ENCODE measurements at places on chromosomes 13 and 19. TPM values are rescaled to one million over a fixed set of nuclear protein-coding genes. Genes with fewer than 3 reads are reported as not detected.

Gene EDNRB
- total RNA-seq = not detected

GRCh38 chr19:21084343-21084742, 2.3 kb downstream of the ZNF714 start:
- peaks cover 57% of the 10 kb centered on the region for H3K36me3 ChIP-seq
- H3K4me1 ChIP-seq = peaks cover 12% of the 10 kb centered on the region
- H3K4me3 ChIP-seq = no peak overlapping the region
- no peak for DNase-seq

Gene PSG5
- total RNA-seq = not detected

- H3K4me3 ChIP-seq = no peak overlapping the region
- no peaks in the 10 kb centered on the region for H3K27me3 ChIP-seq
- no peak for DNase-seq
- H3K4me1 ChIP-seq = peaks cover 3% of the 10 kb centered on the region
- H3K36me3 ChIP-seq = no peaks in the 10 kb centered on the region
These were observed 304.4 kb downstream of the DCT start for GRCh38 chr13:94175076-94175475.

- DNase-seq = no peak
- no peaks in the 10 kb centered on the region for H3K36me3 ChIP-seq
- H3K27me3 ChIP-seq = no peaks in the 10 kb centered on the region
- H3K4me3 ChIP-seq = no peak overlapping the region
- H3K4me1 ChIP-seq = no peaks in the 10 kb centered on the region
These were observed 101.7 kb downstream of the MIPEP start for GRCh38 chr13:23787464-23787863.

DNA sequence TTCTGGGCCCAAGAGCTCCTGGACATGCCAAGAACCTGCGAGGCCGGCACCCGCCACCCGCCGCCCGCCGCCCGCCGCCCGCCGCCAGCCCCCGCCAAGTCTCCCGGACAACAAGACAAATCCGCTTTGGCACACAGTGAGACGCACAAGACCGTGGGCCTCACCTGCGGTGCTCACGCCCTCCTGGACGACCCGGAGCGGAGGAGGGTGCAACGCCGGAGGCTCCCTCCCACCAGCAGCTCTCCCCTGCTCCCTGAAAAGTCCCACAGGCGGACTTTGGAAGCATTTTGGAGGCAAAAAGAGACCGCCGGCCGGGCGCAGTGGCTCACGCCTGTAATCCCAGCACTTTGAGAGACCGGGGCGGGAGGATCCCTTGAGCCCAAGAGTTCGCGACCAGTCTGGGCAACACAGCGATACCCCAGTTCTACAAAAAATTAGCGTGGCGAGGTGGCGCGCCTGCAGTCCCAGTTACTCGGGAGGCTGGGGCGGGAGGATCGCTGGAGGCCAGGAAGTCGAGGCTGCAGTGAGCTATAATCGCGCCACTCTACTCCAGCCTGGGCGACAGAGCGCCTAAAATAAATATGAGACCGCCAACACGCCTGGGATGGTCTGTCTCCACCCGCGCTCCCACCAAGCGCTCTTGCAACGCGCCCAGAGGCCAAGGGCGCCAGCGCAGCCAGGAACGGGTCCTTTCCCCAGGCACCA, 783 bp downstream of the RHPN2 start:
- H3K4me3 ChIP-seq = peak overlapping the region; percentile 68
- H3K4me1 ChIP-seq = no peaks in the 10 kb centered on the region
- H3K27me3 ChIP-seq = peaks cover 30% of the 10 kb centered on the region

Gene RNF17
- total RNA-seq = not detected

GRCh38 chr19:990119-990571, 6.0 kb downstream of the WDR18 start:
- H3K4me3 ChIP-seq = no peak overlapping the region
- DNase-seq = no peak
- H3K27ac ChIP-seq = no peak overlapping the region
- H3K4me1 ChIP-seq = peaks cover 4% of the 10 kb centered on the region

GRCh38 chr13:37905736-37906135, 36.2 kb upstream of the TRPC4 start:
- H3K4me1 ChIP-seq = no peaks in the 10 kb centered on the region
- no peaks in the 10 kb centered on the region for H3K27me3 ChIP-seq
- H3K4me3 ChIP-seq = no peak overlapping the region
- DNase-seq = no peak
- H3K36me3 ChIP-seq = no peaks in the 10 kb centered on the region

DNA sequence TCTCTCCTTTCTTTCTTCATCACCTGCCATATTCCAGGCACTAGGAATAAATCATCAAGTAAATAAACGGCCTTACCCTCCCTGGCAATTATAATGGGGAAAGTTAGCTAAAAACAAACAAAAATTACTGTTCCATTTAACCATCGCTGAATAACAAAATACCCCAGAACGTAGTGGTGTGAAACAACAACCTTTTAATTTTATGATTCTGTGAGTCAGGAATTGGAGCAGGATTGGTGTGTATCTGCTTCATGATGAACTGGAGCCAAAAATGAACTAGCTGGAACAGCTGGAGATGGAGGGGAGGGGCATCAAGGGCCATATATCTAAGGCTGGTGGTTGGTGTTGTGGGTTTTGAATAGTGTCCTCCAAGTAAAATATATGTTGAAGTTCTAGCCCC, 3.7 kb upstream of the CADM4 start:
- peaks cover 9% of the 10 kb centered on the region for H3K4me1 ChIP-seq
- no peak overlapping the region for H3K27ac ChIP-seq
- no peak overlapping the region for H3K4me3 ChIP-seq
- peaks cover 29% of the 10 kb centered on the region for H3K27me3 ChIP-seq

- no peaks in the 10 kb centered on the region for H3K36me3 ChIP-seq
- peaks cover 18% of the 10 kb centered on the region for H3K27me3 ChIP-seq
- no peak overlapping the region for H3K4me3 ChIP-seq
- no peak overlapping the region for H3K27ac ChIP-seq
- H3K4me1 ChIP-seq = peaks cover 5% of the 10 kb centered on the region
These were observed 104.7 kb upstream of the CLDN10 start for GRCh38 chr13:95447814-95448213.

DNA sequence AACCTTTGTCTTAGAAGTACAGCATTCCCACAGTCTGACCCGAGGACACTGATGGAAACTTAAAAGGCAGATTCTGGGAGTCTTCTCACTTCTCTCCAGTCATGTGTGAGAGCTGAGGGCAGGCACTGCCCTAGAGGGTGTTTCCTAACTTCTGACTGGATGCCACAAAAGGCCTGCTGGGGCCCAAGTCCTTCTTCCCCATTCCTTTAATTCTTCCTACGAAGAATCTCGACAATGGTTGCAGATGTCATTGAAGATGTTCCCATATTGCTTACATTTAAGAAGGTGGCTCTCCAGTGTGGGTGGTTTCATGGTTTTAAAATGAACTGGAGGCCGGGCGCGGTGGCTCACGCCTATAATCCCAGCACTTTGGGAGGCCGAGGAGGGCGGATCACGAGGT, 27.4 kb upstream of the ZNF564 start:
- peaks cover 64% of the 10 kb centered on the region for H3K36me3 ChIP-seq
- no peak overlapping the region for H3K27ac ChIP-seq
- DNase-seq = no peak
- no peak overlapping the region for H3K4me3 ChIP-seq
- H3K27me3 ChIP-seq = no peaks in the 10 kb centered on the region

- peaks cover 53% of the 10 kb centered on the region for H3K36me3 ChIP-seq
- H3K4me1 ChIP-seq = peaks cover 52% of the 10 kb centered on the region
- DNase-seq = no peak
- peak overlapping the region; percentile 61 for H3K27ac ChIP-seq
These were observed 5.3 kb upstream of the GPR183 start for GRCh38 chr13:99312493-99312883.

Gene MEF2B
- 5.2 TPM for total RNA-seq

GRCh38 chr19:46848389-46848788, 2.3 kb downstream of the AP2S1 start:
- no peaks in the 10 kb centered on the region for H3K27me3 ChIP-seq
- no peak overlapping the region for H3K4me3 ChIP-seq
- H3K27ac ChIP-seq = no peak overlapping the region
- peaks cover 25% of the 10 kb centered on the region for H3K4me1 ChIP-seq

GRCh38 chr13:76380446-76381065, 505.6 kb downstream of the KCTD12 start:
- no peak overlapping the region for H3K27ac ChIP-seq
- no peaks in the 10 kb centered on the region for H3K4me1 ChIP-seq
- no peaks in the 10 kb centered on the region for H3K27me3 ChIP-seq

- DNase-seq = no peak
- H3K27ac ChIP-seq = no peak overlapping the region
- H3K36me3 ChIP-seq = no peaks in the 10 kb centered on the region
- H3K4me3 ChIP-seq = no peak overlapping the region
- no peaks in the 10 kb centered on the region for H3K4me1 ChIP-seq
These were observed 73.0 kb upstream of the MAB21L1 start for GRCh38 chr13:35549481-35549880.

DNA sequence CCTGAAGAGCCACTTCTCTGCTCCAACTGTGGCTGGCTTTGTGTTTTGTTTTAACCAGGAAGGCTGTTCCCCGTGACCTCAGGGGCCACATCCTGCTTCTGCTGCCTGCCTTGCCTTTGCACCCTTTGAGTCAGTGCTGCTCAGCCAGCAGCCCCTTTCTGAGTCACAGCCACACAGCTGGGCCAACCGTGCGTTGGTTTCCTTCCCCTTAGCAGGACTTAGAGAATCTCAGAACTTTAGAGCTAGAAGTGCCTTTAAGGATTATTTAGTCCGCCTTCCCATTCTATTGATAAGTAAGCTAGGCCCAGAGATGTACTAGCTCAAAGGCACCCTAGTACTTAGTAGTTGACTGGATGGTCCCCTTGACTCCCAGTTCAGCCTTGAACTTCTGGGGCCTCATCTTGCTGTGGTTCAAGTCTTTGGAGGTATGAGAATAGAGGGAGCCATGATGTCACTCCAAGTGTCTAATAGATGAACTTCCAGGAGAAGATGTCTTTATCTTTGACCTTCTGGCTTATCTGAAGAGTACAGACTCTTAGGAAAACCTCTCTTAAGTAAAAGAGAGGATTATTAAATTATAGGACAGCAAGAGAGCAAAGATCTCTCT, 8.0 kb downstream of the RGCC start:
- DNase-seq = peak; percentile 83
- peak overlapping the region; percentile 93 for H3K27ac ChIP-seq
- H3K4me3 ChIP-seq = peak overlapping the region; percentile 58
- H3K27me3 ChIP-seq = no peaks in the 10 kb centered on the region
- peaks cover 35% of the 10 kb centered on the region for H3K36me3 ChIP-seq
- peaks cover 67% of the 10 kb centered on the region for H3K4me1 ChIP-seq

- no peaks in the 10 kb centered on the region for H3K36me3 ChIP-seq
- H3K4me3 ChIP-seq = no peak overlapping the region
- no peak for DNase-seq
- H3K4me1 ChIP-seq = no peaks in the 10 kb centered on the region
- H3K27me3 ChIP-seq = no peaks in the 10 kb centered on the region
- H3K27ac ChIP-seq = no peak overlapping the region
These were observed 801.5 kb upstream of the SPRY2 start for GRCh38 chr13:81142306-81142999.

GRCh38 chr13:112714376-112715174, 24.7 kb downstream of the ATP11A start:
- no peak overlapping the region for H3K27ac ChIP-seq
- no peaks in the 10 kb centered on the region for H3K4me1 ChIP-seq
- no peaks in the 10 kb centered on the region for H3K36me3 ChIP-seq
- no peaks in the 10 kb centered on the region for H3K27me3 ChIP-seq

DNA sequence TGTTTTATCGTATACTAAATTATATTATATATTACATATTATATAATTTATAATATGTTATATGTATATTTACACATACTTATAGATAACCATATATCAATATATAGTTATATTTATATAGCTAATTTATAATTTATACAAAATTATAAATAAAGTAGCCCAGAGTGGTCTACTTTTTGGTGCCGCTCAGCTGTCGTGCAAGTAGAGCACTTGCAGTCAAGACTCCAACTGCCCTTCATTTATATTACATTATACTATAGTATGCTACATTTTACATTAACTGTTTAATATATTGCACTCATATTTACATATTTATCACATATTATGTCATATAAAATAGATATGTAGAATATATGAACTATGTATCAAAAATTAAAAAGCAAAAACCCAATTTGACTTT, 1124.7 kb upstream of the MIR17HG start:
- H3K27ac ChIP-seq = no peak overlapping the region
- no peaks in the 10 kb centered on the region for H3K4me1 ChIP-seq
- no peaks in the 10 kb centered on the region for H3K36me3 ChIP-seq
- DNase-seq = no peak
- H3K4me3 ChIP-seq = no peak overlapping the region
- H3K27me3 ChIP-seq = no peaks in the 10 kb centered on the region

GRCh38 chr19:40130013-40130412, 39.3 kb upstream of the ZNF780A start:
- DNase-seq = no peak
- no peak overlapping the region for H3K4me3 ChIP-seq
- no peaks in the 10 kb centered on the region for H3K4me1 ChIP-seq
- H3K36me3 ChIP-seq = no peaks in the 10 kb centered on the region
- peaks cover 54% of the 10 kb centered on the region for H3K27me3 ChIP-seq

Gene CYP2F1
- not detected for total RNA-seq

DNA sequence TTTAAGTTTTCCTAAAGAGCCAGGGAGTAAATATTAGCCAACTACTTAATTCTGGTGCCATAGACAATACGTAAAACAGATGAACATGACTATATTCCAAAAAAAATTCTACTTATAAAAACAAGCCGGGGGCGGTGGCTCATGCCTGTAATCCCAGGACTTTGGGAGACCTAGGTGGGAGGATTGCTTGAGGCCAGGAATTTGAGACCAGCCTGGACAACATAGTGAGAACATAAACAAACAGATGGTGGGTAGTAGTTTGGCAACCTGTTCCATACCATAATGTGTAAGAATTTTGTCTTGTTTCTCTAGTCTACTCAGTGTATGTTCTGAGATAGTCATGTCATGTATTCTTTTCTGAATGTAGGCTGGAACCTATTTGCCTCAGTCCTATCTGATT, 25.4 kb downstream of the ITM2B start:
- no peak for DNase-seq
- no peak overlapping the region for H3K4me3 ChIP-seq
- H3K4me1 ChIP-seq = peaks cover 12% of the 10 kb centered on the region
- no peak overlapping the region for H3K27ac ChIP-seq
- no peaks in the 10 kb centered on the region for H3K27me3 ChIP-seq
- H3K36me3 ChIP-seq = peaks cover 60% of the 10 kb centered on the region

GRCh38 chr13:33218020-33218419, 67.5 kb downstream of the STARD13 start:
- H3K4me3 ChIP-seq = no peak overlapping the region
- H3K27ac ChIP-seq = no peak overlapping the region
- H3K36me3 ChIP-seq = no peaks in the 10 kb centered on the region
- H3K4me1 ChIP-seq = no peaks in the 10 kb centered on the region
- no peak for DNase-seq

Gene TPTE2
- total RNA-seq = not detected

GRCh38 chr13:99566125-99567083, 65.1 kb downstream of the TM9SF2 start:
- peak overlapping the region; percentile 64 for H3K4me3 ChIP-seq
- no peak for DNase-seq
- H3K36me3 ChIP-seq = peaks cover 22% of the 10 kb centered on the region
- H3K27me3 ChIP-seq = no peaks in the 10 kb centered on the region
- no peak overlapping the region for H3K27ac ChIP-seq
- peaks cover 6% of the 10 kb centered on the region for H3K4me1 ChIP-seq

- peak overlapping the region; percentile 83 for H3K4me3 ChIP-seq
- H3K36me3 ChIP-seq = peaks cover 14% of the 10 kb centered on the region
- H3K27ac ChIP-seq = peak overlapping the region; percentile 92
These were observed 915 bp upstream of the GRWD1 start for GRCh38 chr19:48444936-48445200.

- no peak overlapping the region for H3K4me3 ChIP-seq
- no peaks in the 10 kb centered on the region for H3K27me3 ChIP-seq
- peak overlapping the region; percentile 63 for H3K27ac ChIP-seq
- DNase-seq = peak; percentile 40
- H3K36me3 ChIP-seq = peaks cover 8% of the 10 kb centered on the region
- peaks cover 24% of the 10 kb centered on the region for H3K4me1 ChIP-seq
These were observed 104.7 kb upstream of the KL start for GRCh38 chr13:32911506-32911905.
